ENCODE measurements at places on chromosomes 3 and 15. TPM values are rescaled to one million over a fixed set of nuclear protein-coding genes. Genes with fewer than 3 reads are reported as not detected.

SNTN gene
- total RNA-seq: not detected

CNTN4 gene
- 34.3 TPM for total RNA-seq

LTK gene
- total RNA-seq: 1.6 TPM

SLC22A14 gene
- total RNA-seq: not detected

SMAD6 gene
- total RNA-seq: 9.0 TPM

CYP19A1 gene
- 3.0 TPM for total RNA-seq

DNA sequence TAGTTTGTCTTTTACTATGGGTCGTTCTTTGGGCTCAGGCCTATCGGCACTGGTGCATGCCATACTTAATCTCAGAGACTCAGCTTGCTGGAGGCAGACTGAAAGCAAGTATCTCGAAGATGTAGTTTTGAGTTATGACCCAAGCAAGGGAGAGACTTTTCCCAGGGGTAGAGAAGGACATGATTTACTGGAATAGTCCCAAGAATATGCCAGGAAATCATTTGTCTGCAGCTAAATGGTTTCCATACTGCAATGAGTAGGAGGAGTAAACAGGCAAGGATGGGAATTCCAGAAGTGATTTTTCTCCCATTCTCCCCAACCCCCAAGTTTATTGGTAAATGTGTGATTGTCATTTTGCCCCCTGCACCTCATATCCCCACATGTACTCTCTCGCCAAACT is 35.4 kb upstream of the LACTB start:
- no peak for DNase-seq

GRCh38 chr15:24039683-24040082 is 352.6 kb upstream of the NDN start:
- DNase-seq: no peak

GRCh38 chr3:169071003-169071402 is 592.5 kb downstream of the MECOM start:
- DNase-seq: peak; percentile 35

- no peak for DNase-seq
These were observed 99.0 kb upstream of the KCNMB2 start for GRCh38 chr3:178437236-178437635.

- no peak for DNase-seq
These were observed 103.8 kb downstream of the WDR76 start for GRCh38 chr15:43930556-43930955.

- no peak for DNase-seq
These were observed 5.5 kb downstream of the MYL3 start for GRCh38 chr3:46857485-46858341.

- peak; percentile 16 for DNase-seq
These were observed 71.5 kb upstream of the PLXNA1 start for GRCh38 chr3:126911162-126912026.

- peak; percentile 25 for DNase-seq
These were observed 38.4 kb downstream of the LARP6 start for GRCh38 chr15:70815604-70816003.

- DNase-seq: peak; percentile 3
These were observed 201.2 kb downstream of the GOLGA6L6 start for GRCh38 chr15:20340331-20340811.

DNA sequence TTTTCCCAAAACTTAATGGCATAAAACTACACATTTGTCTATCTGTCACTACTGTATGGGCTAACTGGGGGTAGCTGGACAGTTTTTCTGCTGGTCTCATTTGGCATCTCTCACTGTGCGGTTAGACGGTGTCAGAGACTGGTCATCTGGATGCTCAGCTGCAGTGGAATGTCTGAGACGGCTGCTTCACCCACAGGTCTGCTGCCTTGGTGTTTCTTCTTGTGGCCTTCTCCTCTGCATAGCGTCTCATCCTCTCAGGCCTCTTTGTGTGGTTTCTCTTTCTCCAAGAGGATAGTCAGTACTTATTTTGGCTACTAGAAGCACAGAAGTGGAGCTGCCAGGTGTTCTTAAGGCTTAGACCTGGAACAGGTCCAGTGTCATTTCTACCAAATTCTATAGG is 35.9 kb upstream of the GOLGA6L9 start:
- DNase-seq: no peak

DNA sequence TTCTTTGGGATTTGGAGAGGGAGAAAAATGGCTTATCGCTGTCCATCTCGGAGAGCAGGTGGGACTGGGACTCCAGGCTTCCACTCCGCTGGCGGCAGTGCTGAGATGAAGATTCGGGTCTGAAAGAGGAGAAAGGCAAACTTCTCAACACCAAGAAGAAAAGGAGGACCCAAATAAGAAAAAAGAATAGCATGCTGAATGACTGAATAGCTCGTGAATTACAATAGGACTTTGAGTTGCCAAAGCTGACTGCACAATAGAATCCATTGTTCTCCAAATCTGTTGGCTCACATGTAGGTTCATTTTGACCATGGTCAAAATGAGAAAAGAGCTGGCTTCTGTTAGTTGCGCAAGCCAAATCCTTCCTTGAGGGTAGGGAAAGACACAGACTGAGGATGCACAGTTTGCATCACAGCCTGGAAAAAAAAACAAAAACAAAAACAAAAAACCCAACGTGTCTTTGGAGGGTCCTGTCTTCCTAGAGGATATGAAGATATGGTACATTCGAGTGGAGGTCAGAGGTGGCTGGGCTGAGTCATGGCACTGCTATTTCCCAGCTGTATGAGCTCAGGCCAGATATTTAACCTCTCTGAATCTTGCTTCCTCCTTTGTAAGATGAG is 59.3 kb upstream of the LMOD3 start:
- no peak for DNase-seq

DNA sequence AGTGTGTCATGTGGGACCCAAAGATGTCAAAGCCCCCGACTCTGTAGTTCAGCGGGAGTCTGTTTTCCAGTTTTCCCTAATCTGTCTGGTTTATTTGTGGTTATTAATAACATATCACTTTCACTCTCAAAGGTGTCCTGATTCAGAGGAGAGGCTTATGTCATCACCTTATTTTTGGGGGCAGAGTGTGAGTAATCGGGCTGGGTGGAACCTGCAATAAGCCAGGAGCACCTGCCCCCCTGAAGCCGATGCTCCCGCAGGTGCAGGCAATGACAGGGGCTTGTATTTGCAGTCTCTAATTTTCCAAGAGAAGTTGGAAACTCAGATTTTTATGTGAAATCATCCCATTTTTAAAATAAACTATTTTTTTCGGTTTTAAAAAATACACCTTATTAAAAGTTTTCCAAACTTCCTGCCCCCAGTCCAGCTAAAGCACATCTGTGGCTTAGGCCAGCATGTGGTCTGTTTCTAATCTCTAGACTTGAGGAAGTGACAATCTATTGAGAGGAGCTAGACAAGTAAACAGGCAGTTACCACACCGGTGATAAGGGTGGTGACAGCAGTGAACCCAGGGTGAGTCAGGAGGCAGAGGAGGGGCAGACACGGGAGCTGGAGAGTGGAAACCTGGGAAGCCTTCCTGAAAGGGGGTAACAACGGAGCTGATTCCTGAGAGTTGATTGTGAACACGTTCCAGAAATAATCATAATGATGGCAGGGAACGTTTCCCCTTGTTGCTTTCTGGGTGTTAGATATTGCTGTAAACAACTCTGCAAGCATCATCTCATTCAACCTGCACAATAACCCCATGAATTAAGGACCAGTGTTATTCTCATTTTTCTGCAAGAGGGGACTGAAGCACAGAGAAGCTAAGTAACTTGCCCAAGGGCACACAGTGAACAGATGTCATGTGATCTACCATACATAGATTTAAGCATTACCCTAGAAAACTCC is 37.2 kb downstream of the BHLHE40 start:
- no peak for DNase-seq

GRCh38 chr3:128176276-128176833 is 23.1 kb downstream of the EEFSEC start:
- DNase-seq: no peak

DNA sequence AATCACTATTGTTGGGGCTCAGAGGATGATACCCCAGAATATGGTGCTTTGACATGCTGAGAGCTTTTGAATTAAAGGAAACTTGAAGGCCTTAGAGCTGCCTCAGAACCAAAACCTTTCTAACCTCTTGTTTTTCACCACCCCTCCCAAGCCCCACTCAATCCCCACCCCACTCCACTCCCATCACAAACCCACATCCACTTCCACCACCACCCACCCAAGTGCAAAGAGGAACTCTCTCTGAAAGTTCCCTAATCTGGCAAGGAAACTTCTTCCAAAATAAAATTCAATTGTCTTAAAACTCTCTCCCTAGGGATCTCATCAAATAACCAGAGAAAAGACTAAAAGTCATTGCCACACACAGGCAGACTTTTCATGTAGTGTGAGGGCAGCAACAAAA is 301.2 kb upstream of the ARHGEF26 start:
- DNase-seq: no peak

GRCh38 chr3:191076903-191077552 is 122.0 kb upstream of the OSTN start:
- DNase-seq: no peak

- DNase-seq: no peak
These were observed 3.9 kb upstream of the FURIN start for GRCh38 chr15:90864507-90864906.

DNA sequence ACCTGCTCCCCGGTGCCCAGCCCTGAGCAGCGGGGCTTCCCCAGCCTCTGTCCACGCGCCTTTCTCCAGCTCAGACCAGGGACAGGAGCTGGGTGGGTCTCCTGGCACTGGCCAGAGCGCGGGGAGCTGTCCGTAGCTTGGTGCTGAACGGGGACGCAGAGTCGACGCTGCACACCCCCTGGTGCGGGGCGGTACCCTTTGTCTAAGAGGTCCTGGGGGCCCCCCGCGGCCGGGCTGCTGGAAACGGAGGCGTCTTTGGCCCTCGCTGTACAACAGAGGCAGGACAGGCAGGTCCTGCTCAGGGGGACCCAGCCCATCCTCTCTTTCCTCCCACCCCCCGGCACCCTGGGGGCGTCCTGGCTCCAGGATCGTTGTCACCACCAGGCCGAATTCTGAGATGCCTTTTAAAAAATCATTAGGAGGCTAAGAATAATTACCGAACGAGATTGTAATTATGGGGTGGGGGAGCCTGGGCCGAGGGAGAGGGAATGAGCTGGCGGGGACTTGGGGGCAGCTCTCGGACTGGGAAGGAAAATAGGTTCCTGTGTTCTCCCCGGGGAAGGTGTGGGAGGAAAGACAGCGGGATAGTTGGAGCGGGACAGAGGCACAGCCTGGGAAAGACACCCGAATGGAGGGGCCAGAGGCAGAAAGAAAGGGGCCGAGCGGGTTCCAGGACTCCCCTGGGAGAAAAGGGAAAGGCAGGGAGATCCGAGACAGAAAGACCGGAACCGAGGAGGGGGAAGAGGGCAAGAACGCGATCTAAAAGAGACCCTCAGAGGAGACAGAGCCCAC is 4.1 kb upstream of the SKOR1 start:
- DNase-seq: peak; percentile 89

DNA sequence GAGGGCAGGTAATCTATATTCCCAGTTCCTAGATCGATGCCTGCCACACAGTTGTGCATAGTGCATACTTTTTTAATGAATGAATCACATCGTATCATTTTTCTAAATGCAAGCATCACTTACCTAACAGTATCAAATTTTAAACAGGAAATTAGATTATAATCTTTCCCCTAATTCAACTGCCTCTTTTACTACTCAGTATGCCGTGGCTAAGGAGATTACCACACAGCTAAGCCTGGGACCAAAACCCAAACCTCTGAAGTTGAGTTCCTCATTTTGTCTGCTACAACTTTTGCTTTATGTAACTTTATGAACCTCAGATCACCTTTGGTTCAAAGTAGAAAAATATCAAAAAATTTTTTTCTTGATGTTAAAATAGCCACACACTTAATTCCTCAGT is 53.2 kb upstream of the FNDC3B start:
- no peak for DNase-seq

- DNase-seq: no peak
These were observed 159.2 kb downstream of the TPRG1 start for GRCh38 chr3:189331002-189331418.

DNA sequence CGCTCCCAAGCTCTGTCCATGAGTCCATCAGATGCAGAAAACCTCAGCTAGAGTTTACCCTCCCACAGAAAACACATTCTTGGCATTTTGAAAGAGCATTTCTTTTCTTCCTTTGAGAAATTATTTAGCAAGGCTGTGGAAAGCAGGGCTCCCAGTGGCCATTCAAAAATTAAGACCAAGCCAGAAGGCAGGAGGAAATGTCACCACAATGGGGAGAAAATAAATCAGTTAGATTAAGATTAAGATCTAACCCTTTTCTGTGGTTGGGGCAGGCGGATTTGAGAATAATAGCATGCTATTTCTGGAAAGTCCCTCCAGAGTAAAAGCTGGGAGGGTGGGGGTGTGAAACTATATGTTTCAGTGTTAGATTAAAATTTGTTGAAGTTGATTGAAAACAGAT is 20.2 kb downstream of the LRIG1 start:
- DNase-seq: no peak

DNA sequence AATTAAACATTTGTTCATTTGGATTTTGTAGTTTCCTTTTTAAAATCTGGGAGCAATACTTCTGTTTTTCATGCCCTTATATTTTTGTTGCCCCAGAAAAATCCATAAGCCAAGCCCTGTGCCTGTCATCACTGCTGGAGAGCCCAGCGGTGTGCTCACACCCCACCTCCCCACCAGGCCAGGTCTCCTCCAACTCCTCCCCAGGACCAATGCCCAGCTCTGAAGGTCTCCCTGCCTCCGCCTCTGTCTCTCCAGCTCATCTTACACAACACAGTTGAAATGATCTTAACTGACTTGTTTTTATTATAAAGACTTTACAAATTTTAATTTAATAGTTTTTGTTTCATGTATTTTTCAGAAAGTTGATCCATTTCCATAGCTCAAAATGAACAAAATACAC is 66.4 kb downstream of the RHCG start:
- DNase-seq: no peak

DNA sequence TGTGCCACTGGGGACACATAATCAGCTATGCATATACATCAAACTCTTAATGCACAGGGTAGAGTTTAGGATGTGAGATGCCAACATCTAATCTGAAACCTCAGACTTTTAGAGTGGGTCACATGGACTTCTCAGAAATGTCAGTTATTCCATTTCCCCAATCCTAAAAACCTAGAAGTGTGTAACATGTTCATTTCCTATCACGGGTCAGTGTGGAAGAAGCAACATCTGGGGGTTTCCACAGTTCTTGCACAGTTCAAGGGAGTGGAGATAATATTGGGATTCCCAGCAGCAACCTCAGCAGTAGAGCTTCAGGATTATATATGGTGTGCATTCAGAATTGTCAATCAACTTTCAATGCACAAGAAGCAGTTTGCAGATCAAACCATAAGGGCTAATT is 44.4 kb upstream of the SPRED1 start:
- DNase-seq: no peak

GRCh38 chr3:194667363-194667762 is 4.6 kb downstream of the LSG1 start:
- DNase-seq: no peak

- no peak for DNase-seq
These were observed 174.0 kb downstream of the ERC2 start for GRCh38 chr3:56294286-56294685.

GRCh38 chr3:156477323-156477722 is 77.6 kb downstream of the SSR3 start:
- peak; percentile 75 for DNase-seq
